ENCODE measurements at places on chromosomes 4 and X.

- no peak for DNase-seq
These were observed 23.7 kb upstream of the TENM3 start for GRCh38 chr4:182219411-182220056.

DNA sequence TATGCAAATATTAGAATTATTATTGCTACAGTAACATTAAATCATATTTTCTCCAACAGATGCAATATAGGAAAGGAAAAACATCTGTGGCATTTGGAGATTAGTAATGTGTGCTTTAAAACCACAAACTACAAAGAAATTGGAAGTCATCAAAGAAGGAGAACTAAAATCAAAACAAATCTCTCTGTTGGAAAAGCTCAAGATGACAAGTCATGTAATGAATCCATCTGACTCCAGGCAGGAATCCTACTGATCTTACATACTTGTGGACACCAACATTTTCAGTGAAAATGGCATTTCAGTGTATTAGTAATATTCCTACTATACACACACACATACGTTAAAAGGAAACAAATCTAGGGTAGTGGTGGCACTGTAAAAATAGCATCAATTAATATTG lies 98.2 kb downstream of the SLC39A8 start:
- DNase-seq: no peak

- DNase-seq: no peak
These were observed 59.1 kb downstream of the CHRNA9 start for GRCh38 chr4:40394236-40394635.

- no peak for DNase-seq
These were observed 493.1 kb downstream of the MAGEE1 start for GRCh38 chrX:76920607-76921006.

DNA sequence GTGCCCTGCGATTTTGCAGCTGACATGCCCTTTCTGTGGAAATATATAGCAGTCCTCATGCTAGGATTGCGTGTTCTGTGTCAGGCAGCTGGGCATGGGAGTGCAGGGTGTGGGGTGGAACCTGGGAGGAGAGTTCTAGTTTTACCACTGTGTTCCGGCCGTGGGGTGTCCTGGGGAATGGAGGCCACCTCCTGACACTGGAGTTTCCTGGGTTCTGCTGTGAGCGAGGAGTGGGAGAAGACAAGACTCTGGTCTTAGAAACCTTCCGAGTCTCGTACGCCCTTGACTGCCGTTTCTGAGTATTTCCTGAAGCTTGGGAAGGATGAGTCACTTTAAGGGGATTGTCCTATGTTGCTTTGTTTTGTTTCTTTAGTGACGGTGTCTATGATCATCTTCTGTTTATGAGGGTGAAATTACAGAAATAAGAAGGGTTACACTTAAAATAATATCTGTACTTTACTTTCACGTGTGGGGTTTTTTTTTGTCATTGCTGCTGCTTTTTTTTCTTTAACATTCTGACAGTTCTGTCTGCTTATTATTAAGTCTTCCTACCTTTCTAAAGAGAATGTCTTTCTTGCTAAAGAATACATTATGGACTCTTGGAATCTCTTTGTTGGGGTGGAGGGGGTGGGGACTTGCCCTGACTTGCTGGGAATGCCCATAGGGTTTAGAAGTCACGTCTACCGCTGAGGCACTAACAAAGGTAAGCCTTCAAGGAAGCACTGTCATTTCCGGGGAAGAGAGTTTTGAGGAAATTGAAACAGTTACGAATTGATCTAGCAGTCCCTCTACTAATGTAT lies 19.1 kb downstream of the CD99 start:
- DNase-seq: no peak

GRCh38 chr4:128649161-128649560 lies 160.3 kb upstream of the JADE1 start:
- no peak for DNase-seq

GRCh38 chrX:22486296-22486695 lies 213.6 kb downstream of the CBLL2 start:
- no peak for DNase-seq

- no peak for DNase-seq
These were observed 41.4 kb upstream of the PPP2R3B start for GRCh38 chrX:427812-428725.

DNA sequence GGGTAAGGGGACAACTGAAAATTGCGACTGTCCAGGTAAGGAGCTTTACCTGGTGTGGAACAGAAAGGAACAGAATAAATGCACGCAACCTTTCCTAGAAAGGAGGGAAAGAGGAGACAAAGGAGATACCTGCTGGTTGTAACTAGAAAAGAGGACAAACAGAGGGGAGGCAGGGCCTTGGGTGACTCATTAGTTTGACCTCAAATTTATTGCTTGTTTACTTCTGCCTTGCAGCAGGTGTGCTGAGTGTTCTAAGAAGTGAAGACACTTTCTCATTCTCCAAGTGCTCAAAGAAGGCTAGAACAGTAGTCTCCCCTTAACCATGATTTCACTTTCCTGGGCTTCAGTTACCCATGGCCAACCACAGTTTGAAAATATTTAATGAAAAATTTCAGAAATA lies 123.1 kb upstream of the BOD1L1 start:
- DNase-seq: no peak

DNA sequence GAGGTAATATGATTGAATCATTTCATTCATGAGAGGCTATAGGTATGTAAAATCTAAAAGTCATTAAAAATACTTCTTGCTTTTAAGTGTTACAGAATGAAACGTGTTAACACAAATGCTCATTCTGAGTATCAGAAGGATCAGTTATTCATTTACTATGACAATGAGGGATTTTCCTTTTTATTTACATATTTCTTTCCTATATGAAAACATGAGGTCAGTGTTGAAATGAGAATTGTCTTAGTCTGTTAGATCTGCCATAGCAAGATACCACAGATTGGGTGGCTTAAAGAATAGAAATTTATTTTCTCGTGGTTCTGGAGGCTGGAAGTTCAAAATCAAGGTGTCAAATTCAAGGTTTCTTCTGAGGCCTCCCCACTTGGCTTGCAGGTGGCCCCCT lies 181.2 kb downstream of the ARHGAP10 start:
- no peak for DNase-seq

DNA sequence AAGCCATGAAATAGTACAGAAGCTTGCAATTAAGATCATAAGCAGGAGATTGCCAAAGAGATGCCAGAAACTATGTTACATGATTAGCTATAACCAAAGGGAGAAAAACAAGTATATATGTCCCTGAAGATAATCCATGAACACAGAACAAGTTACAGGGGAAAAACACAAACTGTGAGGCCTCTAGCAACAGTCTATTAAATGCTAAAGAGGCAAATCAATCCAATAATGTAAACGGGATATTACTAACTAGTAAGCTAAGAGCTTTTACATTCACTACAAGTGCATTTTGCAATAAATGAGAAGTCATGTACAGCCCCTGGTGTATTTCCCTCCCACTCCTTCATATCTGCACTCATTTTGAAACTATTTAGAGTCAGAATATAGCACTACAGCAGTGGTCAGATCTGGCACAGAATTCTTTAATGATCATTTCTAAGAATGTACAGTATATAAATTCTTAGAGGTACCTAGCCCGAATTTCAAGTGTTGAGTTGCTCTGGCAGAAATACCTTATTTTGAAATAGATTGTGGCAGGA lies 449.8 kb upstream of the SMIM31 start:
- DNase-seq: no peak

GRCh38 chrX:43805579-43805978 lies 76.7 kb downstream of the MAOB start:
- DNase-seq: no peak

DNA sequence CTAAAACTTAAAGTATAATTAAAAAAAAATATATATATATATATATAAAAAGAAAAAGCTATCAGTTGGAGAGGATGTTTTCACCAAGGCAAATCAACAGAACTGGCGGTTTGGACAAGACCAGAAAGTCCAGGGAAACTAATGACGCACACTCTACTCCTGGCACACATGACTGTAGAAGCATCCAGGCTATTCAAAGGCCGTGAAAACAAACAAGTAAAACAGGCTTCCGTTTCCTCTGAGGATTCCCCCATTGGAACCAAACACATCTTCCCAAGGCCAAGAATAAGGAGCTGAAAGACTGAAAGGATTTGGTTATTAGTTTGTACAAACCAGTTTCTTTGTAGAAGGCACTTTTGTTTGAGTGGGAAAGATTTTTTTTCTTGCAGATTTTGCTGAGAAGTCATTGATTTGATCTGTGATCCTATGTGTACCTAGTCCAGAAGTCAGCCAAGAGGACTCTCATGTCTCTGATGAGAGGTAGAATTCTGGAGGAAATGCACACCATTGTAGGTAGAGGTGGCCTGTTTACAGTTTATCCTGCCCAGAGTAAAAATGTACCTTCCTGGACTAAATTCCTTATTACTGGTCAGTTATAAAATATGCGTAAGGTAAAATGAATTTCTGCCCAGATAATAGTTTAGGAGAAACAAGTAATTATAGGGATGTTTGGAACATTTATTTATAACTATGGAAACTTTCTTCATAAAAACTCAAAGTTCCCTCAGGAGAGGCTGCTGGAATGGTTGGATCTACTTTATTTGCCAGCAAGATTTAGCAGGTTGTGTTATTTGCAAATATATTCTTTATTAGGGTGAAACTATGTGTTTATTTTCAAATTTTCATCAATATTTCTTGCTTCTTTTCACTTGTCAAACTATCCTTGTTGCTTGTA lies 66.5 kb downstream of the DMP1 start:
- no peak for DNase-seq

DNA sequence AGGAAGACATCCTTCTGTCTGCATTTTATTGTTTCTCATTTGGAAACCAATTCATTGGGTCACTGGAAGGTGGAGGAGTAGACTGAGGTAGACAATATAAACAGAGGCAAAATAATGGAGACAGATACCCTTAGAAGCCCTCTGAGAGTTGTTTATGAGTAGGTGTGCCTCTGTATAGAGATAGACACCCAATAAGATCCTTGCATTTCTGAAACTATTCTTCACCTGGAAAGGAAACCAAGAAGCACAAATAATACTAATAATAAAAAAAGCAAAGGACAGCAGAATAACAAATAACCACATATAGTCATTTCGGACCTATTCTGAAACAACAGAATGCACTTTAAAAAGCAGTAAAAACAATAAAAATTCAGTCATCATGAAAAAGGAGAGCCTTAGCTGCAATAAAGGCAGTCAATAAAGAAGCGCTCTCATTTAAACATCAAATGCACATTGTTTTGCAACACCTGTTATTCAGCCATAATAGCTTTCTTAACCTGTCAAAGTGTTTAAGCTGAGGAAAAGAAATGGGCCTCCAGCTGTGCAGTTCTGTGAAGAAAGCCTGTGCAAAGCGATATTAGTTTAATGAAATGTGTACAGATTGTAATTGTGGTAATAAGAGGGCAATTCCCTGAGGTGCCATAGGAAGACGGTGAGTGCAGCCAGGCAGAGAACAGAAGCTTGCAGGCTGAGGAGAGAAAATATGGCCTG lies 904.2 kb downstream of the STPG2 start:
- DNase-seq: no peak

GRCh38 chrX:64190136-64190740 lies 15.3 kb downstream of the AMER1 start:
- no peak for DNase-seq

- DNase-seq: no peak
These were observed 12.7 kb downstream of the GAB3 start for GRCh38 chrX:154738011-154738738.

- no peak for DNase-seq
These were observed 23.0 kb downstream of the RPA4 start for GRCh38 chrX:96906741-96907140.

DNA sequence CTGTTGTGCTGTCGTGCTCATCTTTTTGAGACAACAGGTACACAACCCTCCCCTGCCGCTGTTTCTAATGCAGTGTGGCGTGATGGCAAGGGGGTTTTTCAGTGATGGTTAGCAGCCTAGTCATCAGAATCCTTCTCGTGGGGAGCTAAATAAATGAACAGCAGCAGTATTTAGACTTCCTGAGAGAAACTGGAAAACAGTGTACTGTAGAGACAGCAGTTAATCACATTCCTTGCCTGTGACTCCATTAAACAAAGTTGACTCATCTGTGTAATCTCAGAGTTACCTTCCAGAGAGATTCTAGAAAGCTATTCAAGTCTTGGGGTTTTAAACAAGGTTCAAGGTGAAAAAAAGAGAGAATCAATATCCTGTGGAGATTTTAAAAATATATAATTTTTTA lies 1753.2 kb upstream of the PCDH7 start:
- no peak for DNase-seq

DNA sequence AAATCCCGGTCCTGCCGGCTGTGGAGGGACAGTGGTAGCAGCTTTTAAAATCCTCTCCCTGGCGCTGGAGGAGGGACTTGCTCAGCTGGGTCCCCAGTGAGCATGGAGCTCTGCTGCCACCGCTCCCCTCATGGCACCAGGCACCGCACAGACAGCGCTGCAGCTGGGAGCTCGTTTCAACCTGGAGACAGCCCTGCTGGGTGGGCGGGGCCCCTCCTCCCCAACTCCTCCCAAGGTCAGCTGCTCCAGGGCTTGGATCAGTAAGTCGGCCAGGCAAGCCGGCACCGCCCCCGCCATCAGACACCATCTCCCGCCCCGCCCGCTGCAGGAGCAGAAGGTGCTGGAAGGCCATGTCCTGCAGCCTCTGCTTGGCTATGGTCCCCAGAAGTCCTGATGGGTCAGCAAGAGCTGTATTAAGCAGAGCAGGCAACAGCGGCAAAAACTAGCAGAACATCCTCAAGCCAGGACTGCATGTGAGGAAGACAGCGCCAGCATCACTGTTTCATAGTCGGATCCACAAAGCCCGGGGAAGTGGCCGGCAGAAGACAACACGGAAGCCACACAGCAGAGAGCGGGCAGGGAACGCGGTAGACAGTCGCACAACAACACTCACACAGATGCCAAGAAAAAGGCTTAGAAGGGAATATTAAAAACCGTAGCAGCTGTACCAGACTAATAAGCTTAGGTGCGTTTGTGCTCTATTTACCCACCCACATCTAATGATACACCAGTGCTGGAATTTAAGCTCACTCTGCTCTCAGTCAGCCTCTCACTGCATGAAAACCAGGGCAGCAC lies 16.2 kb downstream of the ZFYVE28 start:
- no peak for DNase-seq

DNA sequence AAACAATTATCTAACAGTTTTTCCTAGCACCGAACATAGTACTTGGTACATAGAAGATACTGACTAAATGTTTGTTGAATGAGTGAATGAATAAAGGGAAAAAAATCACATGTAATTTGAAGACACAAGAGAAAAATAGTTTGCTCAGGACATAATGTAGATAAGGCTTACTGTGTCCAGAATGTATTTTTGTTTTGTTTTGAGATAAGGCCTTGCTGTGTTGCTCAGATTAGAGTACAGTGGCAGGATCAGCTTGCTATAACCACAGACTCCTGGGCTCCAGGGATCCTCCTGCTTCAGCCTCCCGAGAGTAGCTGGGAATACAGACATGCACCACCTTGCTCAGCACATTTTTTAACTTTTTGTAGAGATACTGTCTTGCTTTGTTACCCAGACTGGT lies 6.5 kb downstream of the FAM199X start:
- DNase-seq: no peak

- no peak for DNase-seq
These were observed 284.4 kb downstream of the AFF2 start for GRCh38 chrX:148784856-148785255.

GRCh38 chr4:185945252-185945651 lies 123.7 kb upstream of the TLR3 start:
- no peak for DNase-seq

Data from activated CD8-positive, alpha-beta memory T cell treated with anti-CD3 and anti-CD28 coated beads for 1 hour (primary cell).